ENCODE measurements at places on chromosomes 5 and 9.

GRCh38 chr5:16477541-16477940, 11.9 kb upstream of the ZNF622 start:
- DNase-seq: no peak

DNA sequence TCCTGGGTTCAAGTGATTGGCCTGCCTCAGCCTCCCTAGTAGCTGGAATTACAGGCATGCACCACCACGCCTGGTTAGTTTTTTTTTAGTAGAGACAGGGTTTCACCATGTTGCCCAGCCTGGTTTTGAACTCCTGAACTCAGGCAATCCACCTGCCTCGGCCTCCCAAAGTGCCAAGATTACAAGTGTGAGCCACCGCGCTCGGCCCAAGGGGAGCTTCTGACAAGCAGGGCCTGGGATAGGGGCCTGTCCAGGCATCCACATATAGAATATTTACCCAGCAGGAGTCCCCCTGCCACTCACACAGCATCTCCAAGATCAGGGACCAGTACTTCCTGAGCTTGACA, 10.1 kb downstream of the IRF1 start:
- DNase-seq: no peak

DNA sequence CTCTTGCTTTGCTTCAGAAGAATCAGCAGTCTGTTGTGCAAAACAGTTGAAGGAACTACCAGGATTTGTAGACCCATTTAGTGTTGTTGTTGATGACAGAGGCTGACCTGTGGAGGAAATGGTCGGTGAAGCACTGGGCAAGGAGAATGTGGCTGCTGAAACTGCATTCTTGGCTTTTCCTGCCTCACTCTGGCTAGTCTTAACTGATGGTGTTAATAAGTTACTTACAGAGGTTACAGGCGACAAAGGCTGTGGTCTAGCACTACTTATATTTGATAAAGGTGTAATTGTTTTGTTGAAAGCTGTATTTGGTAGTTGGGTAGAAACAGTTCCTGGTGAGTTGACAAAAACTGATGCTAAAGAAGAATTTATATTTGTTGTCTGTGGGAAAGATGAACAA, 31.5 kb downstream of the MLANA start:
- no peak for DNase-seq

DNA sequence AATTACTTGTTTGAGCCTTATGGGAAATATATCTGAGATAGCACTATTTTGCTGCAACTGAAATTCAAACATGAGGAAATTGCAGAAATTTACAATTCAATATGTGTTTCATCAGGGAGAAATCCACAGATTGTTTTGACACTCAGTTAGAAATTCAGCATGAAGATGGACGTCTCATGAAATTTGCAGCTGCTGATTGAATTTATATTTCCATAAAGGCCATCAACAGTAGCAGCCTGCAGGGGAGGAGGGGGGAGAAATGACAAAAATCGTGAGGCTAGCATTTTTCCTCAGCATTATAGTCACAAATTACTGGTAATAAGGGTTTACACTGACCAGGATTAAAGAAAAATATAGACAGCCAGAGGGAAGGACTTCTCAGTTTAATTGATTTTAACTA, 81.0 kb downstream of the NDUFAF2 start:
- no peak for DNase-seq

DNA sequence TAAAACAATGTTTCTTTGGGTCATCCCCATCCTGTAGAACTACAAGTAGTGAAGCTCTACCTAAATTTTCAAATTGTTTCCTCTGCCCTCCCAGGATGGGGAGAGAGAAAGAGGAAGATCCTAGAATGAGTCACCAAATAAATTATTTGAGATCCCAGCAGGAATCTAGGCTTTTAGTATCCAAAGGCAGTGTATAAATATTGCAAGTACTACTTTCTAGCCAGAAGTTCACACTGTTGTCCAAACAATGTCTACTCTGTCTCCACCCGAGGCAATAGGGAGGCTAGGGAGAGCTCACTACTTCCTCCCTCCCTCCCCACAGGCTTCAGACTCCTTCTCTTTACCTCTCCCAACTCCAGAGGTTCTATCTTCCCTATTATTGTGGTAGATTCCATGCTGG, 362.8 kb downstream of the MRPS30 start:
- no peak for DNase-seq

DNA sequence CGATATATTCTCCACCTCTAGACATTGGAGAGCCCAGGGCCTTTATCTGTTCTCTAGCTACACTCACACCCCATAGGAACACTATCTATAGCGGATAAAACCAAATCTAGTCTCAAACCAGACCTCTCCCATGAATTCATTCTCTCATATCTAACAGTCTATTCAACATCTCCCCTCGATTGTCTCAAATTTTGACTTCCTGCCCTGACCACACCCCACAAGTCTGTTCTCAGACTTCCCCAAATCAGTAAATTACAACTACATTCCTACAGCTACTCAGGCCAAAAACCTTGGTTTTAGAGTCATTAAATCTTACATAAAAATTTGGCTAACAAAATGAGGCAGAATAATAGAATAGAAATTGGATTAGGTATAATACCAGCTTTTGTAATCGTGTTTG, 12.5 kb upstream of the SLC1A3 start:
- DNase-seq: no peak

DNA sequence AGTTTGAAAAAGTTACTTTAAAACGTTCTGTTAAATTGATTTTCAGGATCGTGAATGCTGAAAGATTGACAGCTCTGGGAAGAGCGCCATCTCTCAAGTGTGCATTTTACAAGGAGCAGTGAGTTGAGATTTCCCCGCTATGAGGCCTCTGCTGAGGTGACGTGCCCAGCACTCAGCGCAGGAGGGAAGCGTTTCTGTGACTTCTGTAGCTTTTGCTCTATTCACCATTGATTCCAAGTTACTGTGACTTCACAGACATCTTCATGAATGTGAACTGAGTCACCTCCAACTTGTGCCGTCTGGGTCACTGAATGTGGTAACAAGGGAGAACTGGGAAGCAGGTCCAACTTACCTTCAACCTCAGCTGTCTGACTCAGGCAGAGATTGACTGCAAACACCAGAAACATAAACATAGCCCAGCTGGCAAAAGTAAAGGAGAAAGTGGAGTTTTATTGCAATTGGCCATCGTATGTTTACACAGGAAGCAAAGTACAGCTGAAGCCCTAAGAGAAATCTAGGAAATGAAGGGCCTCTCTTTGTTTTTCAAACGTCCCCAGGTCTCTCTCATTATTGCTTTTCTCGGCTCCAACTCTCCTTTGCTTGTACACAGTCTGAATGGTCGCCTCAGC, 428.8 kb upstream of the CLINT1 start:
- DNase-seq: peak; percentile 78

DNA sequence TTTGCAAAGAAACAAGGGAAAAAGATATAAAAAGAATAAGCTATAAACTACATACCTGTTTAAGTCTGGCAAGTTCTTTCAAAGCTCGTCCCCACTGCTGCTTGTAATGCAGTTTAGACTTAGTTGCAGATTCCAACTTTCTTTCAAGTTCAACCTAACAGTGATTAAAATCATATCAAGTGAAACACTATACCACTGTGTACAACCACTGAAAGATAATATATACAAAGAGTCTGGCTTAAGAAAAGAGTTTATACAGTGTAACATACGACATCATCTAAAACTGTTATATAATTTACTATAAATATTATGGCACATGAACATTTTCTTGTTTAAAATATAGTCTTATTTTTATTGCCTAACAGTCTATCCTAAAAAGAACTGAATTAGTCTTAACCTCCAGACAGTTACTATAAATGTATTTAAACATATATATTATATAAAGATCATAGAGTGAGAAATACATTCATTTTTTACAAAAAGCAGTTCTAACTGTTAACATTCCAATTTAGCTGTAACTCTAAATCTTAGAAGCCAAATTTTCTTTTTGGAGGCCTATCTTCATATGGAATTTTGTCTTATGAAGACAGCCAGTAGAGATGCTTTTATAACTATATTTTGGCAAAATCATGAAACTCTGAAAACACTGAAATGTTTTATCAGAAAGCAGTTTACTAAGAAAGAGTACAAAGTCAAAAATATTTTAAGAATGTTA, 58.6 kb downstream of the CEP120 start:
- DNase-seq: no peak

DNA sequence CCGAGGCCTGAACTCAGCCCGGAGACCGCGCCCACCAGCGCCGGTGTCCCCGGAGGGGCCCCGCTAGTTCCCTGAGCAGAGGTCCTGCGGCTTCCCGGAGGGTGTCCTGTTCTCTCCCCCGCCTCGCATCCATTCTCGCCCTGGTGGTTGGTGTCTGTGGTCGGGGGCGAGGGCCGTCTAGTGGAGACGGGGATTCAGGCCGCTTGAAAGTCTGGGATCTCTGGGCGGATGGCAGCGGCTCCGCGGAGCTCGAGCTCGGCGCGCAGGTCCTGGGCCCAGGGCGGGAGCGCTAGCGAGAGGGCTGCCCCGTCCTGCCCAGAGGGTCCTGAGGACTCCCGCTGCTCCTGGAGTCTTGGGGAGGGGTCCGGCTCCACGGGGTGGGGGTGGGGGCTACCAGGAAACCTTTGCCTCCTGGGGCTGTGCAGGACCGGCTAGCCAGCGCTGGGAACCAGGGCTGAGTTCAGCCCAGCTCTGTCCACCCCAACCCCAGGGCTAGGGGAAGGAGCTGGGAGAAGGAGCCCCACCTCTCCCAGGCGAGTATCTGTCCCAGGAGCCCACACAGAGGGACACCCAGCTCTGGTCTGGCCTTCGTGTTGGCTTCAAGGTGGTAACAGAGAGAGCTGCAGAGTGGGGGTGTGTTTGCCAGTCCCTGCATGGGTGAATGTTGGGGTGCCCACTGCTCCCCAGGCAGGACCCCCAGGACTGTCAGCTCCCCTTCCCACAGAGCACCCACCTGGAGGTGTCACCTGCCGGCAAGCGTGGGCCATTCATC, 4.0 kb downstream of the TOR4A start:
- DNase-seq: no peak

DNA sequence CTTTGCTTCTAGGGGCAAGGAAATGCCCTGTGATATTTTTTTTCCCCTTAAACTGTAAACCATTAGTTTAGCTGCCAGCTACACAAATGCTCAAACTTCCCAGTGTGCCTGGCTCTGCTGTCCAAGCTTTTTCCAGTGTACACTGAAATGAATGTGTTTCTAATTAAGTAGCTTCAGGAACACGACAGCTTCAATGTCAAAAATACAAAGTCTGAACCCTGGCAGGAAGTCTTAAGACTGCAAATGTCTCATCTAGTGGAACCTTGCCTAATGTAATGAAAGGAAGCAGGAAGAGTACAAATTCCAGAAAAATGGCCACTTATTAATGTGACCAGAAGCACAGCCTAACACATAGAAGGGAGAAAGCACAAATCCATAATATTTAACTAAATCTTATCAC, 255.2 kb downstream of the CRB2 start:
- DNase-seq: peak; percentile 61

DNA sequence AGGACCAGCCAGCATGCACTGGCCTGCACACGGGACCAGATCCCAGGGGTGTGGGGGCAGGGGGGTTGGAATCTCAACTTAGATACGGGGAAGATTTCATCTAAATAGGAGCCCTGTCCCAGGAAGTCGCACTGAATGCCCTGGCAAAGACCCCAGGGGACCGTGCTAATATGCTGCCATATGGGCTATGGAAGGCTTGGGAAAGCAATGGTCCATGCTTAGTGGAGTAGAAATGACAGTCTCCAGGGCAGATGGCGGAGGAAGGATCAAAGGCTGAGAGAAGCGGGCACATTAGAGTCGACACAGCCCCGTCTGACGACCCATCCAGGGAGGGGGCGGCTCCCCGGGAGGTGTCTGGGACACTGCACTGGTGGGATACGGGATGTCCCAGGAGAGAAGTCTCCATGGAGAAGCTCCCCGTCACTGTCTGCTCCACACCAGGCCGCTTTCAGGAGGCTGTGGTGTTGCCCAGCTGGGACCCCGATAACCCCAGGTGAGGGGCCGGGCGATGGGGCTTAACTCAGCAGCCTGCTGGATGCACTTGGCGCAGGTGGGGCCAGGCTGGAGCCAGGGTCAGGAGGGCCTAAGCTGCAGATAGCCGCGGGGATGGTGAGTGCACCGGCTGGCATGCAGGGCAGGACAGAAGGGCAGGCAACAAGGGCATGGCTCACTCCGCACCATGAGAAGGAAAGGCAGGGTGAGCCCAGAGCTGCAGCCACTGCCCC, 377.7 kb upstream of the IRX1 start:
- no peak for DNase-seq

GRCh38 chr5:110377361-110377760, 349.1 kb downstream of the TMEM232 start:
- DNase-seq: peak; percentile 83

DNA sequence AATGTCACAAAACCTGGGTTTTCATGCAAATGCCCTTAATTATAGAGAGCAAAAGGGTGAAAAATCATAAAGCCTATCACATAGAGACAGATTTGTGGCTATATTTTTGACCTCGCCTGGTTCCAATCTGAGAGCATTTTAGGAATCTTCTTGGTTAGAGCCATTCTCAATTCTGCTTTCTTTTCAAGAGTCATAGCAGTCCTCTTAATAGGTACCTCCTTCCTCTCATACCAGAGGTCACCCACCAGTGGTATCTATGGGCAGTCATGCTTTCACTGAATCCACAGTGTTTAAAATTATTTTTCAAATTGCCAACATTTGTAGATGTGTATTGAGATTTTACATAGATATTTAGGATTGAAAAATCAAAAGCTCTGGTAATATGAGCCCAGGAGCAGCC, 215.5 kb downstream of the DAB2IP start:
- DNase-seq: no peak

- DNase-seq: no peak
These were observed 412.1 kb upstream of the CDH10 start for GRCh38 chr5:25056836-25057235.

DNA sequence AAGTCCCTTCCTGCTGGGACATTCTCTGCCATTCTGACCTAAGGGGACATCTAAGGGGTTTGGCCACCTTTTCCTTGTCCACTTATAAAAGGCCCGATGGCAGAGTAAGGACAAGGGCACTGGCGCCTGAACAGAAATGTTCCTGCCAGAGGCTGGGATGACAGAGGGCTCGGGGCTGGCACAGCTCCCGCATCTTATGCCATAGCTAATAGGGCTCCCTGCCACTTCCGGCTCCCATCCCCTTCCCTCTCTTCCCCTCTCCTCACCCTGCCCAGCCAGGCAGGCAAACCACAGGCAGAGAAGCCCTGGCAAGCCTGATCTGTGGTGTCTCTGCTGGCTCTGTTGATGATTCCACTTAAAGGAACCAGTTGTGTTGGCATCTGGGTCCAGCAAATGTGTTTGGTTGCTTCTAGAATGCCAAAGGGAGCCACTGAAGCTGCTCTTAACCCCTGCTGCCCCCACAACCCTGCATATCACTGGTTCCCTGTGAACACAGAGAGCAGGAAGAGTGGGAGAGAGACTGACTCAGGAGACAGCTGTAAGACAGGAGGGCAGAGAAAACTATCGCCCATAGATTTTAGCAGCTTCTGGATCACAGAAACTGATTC, 18.4 kb upstream of the ADRA1B start:
- DNase-seq: no peak

- no peak for DNase-seq
These were observed 493.9 kb downstream of the NTRK2 start for GRCh38 chr9:85163415-85163814.
